Stimulated activated CD8-positive, alpha-beta memory T cell treated with anti-CD3 and anti-CD28 coated beads, Interleukin-4, amount 100 ng/mL, for 24 hours (primary cell): ENCODE measurements at places on chromosomes 16 and 17.

DNA sequence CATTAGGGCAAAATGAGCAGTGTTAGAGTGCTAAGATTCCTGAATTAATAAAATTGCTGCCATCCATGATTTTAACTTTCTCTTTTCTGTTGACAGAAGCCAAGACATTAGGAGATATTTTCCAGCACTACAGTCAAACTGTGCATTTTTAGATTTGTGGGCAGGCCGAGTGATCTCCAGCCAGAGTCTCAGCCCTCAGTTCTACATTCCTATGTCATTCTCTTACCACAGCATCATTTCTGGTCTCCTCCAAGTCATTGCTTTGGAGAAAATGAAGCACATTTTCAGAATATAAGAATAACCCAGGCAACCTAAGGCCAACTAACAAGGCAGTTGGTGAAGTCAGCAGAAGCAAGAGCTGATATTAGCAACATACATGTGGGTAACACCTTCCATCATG is 74.6 kb upstream of the NUDT7 start:
- no peak for DNase-seq

DNA sequence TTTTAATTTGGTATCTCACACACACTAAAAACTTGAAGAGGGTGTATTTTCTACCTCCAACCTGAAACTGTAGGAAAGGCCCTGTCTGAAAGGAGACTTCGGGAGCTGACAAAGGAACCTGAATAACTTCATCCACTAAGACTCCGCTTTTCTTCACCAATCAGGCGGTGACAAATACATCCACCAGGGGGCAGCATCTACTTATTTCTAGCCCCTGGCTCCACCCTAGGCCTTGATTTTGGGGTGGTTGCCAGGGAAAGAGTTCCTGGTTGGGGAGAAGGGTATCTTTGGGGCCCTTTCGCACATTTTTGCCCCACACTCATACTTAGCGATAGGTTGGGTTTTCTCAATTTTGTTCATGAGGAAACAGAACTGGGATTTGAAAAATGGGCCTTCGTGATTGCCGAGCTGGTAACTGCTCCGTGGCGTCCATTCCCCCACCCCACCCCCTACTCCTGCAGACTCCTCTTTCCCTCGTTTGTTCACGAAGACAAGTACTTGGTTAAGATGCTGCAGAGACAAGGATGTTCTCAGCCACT is 4.8 kb upstream of the ARL4D start:
- DNase-seq = peak; percentile 77

DNA sequence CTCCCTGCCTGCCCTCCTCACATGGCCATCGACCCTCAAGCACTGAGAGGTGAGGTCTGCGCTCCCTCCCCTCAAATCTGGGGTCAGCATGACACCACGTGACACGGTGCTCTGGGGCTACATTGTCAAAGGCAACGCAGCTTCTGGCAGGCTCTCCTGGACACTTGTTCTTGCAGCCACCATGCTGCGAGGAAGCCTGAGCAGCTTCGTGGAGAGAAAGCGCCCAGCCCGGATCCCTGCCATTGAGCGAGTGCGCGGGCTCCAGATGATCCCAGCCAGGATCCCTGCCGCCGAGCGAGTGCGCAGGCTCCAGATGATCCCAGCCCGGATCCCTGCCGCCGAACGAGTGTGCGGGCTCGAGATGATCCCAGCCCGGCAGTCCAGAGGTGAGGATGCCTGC is 70.9 kb upstream of the METRNL start:
- DNase-seq = no peak

DNA sequence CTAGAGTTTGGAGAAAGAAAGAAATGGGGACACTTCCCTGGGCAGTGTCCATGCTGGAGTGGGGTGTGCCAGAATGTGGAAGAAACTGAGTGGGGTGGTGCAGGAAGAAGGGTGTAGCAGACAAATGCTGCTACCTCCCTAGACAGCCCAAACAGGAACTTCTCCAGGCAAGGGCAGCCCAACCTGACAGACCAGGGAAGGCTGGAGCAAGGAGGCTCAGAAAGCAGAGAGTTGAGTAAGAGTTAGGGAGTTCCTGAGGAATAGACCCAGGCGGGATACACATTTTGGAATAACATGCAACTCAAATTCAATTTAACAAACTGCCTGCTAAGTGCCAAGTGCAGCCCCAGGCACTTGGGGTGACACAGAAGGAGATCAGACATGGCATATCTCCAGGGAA is 1.0 kb upstream of the MYO18A start:
- no peak for DNase-seq

DNA sequence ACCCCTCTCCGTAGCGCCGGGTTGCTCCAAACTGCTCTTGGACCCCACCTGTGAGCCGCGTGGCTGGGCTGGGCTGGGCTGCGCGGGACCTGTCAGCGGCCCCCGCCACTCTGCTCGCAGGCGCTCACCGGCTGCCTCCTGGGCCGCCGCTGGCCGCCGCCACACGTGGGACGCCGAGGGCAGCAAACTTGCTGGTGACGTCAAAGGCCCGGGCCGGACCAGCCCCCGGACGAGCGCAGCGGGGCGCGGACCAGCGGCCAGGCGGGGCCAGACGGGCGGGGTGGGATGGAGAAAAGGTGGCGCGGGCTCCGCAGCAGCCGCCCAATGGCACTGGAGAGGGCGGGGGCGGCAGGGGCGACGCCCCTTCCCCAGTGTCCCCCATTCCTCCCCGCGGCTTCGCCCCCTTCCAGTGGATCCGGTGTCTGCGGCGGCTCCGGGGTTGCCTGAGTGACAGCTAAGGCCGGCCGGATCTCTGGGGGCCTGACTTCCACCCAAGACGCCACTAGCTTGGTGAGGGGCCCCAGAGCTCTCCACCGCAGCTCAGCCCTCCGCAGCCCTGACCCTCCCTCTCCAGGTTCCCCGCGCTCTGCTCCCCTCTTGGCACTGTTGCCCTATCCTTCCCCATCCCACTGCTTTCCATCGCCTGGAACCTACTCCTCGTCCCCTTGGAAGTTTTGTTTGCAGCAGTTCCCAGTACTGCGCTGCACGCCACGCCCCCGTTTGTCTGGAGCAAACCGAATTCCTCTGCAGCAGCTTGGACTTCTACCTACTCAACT is at the start of gene HS3ST3A1:
TSS of gene HS3ST3A1 (minus strand) at position 154 of the 776 bp plus-strand sequence. CDS start 800 bp downstream, outside the sequence.
- DNase-seq = no peak

DNA sequence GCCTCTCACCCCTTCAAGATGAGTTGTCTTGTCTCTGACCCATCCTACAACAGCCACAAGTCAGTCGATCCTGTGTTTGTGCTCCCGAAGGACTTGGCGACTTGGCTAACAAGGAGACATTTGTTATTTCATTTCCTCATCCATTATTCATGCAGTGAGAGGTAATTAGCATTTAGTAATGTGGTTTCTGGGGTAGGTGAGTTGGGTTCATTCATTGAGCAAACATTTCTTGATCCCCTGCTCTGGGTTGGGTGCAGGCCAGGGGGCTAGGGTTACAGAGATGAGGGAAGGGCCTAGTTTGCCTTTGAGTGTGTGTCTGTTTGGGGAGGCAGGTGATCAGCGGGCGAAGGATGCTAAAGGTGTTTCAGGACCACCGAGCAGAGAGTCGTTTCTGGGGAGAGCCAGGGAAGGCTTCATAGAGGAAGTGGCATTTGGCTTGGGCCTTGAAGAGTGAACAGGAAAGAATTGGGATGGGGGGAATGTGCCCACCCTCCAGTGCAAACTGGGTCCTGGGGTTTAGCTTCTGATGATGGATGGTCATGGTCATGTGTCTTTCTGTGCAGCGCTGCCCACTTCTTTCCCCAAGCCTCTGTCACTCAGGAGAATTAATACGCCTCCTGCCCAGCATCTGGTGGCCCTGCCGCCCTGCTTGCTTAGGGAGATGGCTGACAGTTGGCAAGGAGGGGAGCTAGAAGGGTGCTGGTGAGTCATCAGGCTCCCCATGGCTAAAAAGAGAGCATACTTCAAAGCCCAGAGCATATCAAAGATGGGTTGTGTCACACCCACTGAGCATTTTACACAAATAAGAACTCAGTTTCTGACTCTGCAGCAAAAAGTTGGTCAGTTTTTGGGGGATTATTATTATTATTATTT is 38.5 kb downstream of the MSI2 start:
- DNase-seq = peak; percentile 7

DNA sequence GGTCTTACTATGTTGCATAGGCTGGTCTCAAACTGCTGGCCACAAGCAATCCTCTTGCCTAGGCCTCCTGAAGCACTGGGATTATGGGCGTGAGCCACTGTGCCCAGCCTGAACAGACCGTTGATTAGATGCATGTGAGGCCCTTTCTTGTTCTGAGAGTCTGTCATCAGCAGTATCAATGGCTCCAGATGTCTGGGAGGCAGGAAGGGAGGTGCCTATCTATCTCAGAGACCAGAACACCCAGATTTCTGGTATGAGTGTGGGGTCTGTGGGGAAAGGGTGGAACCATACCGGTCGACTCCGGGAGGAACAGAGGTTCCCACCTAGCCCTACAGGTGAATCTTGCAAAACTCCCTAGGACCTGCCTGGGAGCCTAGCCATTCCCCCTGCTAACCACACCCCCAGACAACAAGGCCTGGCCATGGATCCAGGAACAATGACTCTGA is 71.7 kb downstream of the PRKCB start:
- no peak for DNase-seq
